Liver (tissue), 10 donors: ENCODE measurements at places on chromosomes 5 and 9. TPM values are rescaled to one million over a fixed set of nuclear protein-coding genes. Genes with fewer than 3 reads are reported as not detected.

- H3K4me3 ChIP-seq: no peak overlapping the region
- no peak overlapping the region for H3K27ac ChIP-seq
- no peaks in the 10 kb centered on the region for H3K27me3 ChIP-seq
- no peak for DNase-seq
Measured at GRCh38 chr9:79812099-79812498, 240.3 kb downstream of the TLE4 start.

DNA sequence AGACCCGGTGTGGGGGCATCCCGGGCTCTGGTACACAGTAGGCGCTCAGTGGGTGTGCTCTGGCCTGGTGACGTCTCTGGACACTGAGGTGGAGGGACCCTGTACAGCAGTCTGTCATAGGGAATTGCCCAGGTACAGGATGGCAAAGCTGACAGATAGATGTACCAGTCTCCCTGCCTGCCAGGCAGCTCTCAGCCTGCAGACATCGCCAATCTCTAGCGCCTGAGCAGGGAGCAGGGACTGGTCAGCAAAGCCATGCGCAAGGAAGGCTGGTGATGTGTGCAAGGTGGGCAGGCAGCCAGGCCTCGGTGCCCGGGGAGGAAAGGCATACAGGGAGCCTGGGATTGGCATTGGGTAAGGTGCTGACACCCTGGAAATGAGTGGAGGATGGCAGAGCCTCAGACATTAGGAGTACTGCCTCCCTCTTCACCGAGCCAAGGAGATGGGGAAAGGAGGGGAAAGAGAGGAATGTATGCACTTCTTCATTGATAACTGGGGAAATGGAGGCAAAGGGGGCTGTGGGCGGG, 33.9 kb upstream of the BRD3 start:
- no peak overlapping the region for H3K4me3 ChIP-seq
- H3K27ac ChIP-seq: no peak overlapping the region
- H3K27me3 ChIP-seq: no peaks in the 10 kb centered on the region
- no peak for DNase-seq

GRCh38 chr5:175434800-175435199, 9.2 kb downstream of the DRD1 start:
- H3K27me3 ChIP-seq: no peaks in the 10 kb centered on the region
- DNase-seq: no peak
- H3K4me3 ChIP-seq: no peak overlapping the region
- no peaks in the 10 kb centered on the region for H3K36me3 ChIP-seq
- H3K4me1 ChIP-seq: no peaks in the 10 kb centered on the region

DNA sequence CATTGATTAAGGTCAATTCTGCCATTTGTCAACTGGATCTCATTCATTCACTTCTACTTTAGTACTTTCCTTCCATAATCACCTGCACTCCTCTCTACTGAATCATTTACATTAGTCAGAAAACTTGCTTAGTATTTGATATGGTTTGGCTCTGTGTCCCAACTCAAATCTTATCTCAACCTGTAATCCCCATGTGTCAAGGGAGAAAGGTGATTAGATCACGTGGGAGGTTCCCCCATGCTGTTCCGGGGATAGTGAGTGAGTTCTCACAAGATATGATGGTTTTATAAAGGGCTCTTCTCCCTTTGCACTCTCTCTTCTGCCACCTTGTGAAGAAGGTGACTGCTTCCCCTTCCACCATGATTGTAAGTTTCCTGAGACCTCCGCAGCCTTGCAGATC, 23.7 kb upstream of the UGCG start:
- no peaks in the 10 kb centered on the region for H3K4me1 ChIP-seq
- no peak for DNase-seq
- H3K27me3 ChIP-seq: no peaks in the 10 kb centered on the region
- no peaks in the 10 kb centered on the region for H3K36me3 ChIP-seq
- no peak overlapping the region for H3K4me3 ChIP-seq
- H3K27ac ChIP-seq: no peak overlapping the region

DNA sequence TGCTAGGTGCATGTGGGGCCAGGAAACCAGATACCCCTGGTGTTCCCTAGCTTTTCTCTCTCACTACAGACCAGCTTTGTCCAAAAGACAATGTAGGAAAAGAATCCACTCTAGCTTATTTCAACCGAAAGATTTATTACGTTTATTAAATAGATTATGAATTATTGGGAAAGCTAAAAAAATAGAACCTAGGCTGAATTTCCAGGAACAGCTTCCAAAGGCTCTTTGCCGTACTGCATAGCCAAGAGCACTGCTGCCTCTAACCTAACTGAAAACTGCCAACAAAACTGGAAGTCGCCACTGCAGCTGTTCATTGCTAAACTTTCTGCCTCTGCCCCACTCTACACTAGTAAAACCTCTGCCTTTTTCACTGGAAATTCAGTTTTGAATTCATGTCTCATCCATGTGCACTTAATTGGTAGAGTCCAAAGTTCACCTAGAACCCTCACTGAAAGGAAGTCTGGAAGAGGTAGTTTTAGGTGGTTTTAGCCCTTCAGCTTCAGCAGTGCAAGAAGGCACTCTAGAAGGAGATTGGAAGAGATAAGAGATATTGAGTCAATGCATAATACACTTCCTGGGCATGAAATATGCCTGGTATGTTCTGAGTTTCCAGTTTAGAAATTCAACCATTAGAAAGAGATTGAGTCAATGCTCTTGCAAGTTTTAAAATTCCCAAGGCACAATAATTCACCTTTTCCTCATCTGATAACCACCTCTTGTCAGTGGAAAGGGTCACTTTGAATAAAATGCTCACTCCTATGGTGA, 927.9 kb downstream of the MAT2B start:
- H3K4me1 ChIP-seq: no peaks in the 10 kb centered on the region
- H3K27ac ChIP-seq: no peak overlapping the region
- no peak for DNase-seq
- no peaks in the 10 kb centered on the region for H3K36me3 ChIP-seq
- no peaks in the 10 kb centered on the region for H3K27me3 ChIP-seq

DNA sequence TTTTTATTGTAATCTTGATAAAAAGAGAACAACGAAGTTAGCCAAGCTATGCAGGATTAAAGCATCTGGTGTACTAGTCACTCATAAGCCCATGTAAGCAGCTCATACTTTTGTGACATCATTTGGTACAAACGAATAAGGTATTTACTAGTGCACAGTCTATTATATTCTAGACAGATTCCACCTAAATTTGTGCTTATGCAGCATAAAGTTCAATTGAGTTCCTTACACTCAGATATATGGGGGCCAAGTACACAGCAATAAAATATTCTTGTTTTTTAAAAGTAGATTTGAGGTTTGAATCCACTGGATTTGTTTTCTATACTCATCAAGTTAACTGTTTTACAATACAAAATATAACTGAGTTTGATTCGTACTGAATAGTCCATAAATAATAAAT, 1621.2 kb downstream of the MAT2B start:
- no peak overlapping the region for H3K27ac ChIP-seq
- H3K36me3 ChIP-seq: no peaks in the 10 kb centered on the region
- H3K4me1 ChIP-seq: no peaks in the 10 kb centered on the region
- no peaks in the 10 kb centered on the region for H3K27me3 ChIP-seq
- no peak overlapping the region for H3K4me3 ChIP-seq

GRCh38 chr9:105264380-105264779, 19.9 kb downstream of the SLC44A1 start:
- no peak for DNase-seq
- no peaks in the 10 kb centered on the region for H3K36me3 ChIP-seq
- no peak overlapping the region for H3K4me3 ChIP-seq
- no peak overlapping the region for H3K27ac ChIP-seq
- H3K27me3 ChIP-seq: no peaks in the 10 kb centered on the region

DNA sequence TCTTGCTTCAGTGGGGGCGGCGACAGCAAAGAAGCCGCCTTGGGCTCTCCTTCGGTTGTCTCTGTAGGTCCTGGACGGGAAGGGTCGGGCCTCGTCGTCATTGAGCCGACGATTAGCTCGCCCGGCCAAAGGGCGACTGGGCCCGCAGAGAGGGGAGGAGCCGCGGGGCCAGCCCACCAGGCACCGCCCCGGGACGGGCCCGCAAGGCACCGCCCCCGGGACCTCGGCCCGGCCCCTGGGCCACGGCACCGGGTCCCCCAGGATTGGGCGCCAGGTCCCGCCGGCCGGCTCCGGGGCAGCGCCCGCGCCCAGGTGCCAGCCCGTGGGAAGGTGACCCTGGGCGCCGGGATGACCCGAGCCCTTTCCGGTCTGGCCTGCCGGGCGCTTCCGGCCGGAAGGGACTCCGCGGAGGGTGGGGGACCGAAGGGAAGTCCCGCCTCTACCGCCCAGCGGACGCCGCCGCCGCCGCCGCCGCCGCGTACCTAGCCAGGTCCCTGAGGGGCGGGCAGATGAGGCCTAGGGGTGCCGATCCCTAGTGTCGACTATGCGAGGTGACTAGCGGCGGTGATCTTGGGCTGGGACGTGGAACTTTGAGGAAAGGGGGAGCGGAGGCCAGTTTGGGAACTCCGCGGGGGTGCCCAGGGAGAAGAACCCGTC, at the start of the genes GBA2 and RGP1:
Gene GBA2 (minus strand): TSS at position 371 of the 657 bp plus-strand sequence. CDS start 524 bp downstream, outside the sequence.
Gene RGP1 (plus strand): TSS at position 430 of the 657 bp plus-strand sequence. CDS start 469 bp downstream, outside the sequence.
- DNase-seq: peak; percentile 82
- H3K4me3 ChIP-seq: peak within 1 kb of the TSS; percentile 84
- no peaks in the 10 kb centered on the region for H3K27me3 ChIP-seq
- H3K27ac ChIP-seq: peak within 1 kb of the TSS; percentile 86

- no peaks in the 10 kb centered on the region for H3K36me3 ChIP-seq
- H3K4me3 ChIP-seq: peak overlapping the region; percentile 37
- peak overlapping the region; percentile 44 for H3K27ac ChIP-seq
- DNase-seq: no peak
- H3K27me3 ChIP-seq: no peaks in the 10 kb centered on the region
- H3K4me1 ChIP-seq: peaks cover 47% of the 10 kb centered on the region
Measured at GRCh38 chr5:32711681-32712480, 760 bp downstream of the NPR3 start.

DNA sequence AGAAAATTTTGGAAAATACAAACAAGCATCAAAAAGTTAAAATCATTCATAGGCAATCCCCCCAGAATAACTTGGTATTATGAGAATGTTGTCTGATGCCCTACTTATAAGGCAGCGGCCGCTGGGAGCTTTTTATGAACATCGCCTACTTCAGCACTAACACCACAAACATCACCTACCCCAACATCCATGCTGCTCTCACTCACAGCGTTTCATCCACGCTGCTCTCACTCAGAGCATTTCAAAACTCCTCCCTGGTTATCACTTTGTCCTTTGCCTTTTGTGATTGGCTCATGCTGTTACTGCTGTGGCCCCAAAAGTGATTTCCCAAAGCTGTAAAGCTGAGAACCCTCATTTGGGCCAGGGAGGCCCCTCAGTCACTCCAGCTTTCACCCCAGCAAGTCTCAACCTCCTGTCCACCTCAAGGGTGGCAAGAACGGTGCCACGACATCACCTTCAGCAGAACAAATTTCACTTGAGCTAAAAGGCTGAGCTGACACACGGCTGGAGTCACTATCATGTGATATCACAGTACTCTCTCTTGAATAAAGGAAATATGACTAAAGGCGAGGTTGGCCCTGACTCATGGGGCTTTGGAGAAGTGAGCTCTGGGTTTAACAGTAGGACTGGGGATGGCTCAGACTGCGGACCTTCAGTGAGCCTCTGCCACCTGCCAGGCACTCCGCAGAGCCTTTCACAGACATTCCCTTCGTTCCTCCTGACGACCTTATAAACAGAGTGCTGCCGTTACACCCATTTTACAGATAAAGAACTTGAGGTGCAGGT, 25.2 kb downstream of the SHC3 start:
- no peak overlapping the region for H3K4me3 ChIP-seq
- DNase-seq: no peak
- H3K36me3 ChIP-seq: no peaks in the 10 kb centered on the region
- H3K27me3 ChIP-seq: no peaks in the 10 kb centered on the region
- no peak overlapping the region for H3K27ac ChIP-seq
- no peaks in the 10 kb centered on the region for H3K4me1 ChIP-seq

GRCh38 chr5:132425975-132426524, 56.5 kb downstream of the SLC22A5 start:
- peak overlapping the region; percentile 94 for H3K27ac ChIP-seq
- H3K4me1 ChIP-seq: peaks cover 26% of the 10 kb centered on the region
- no peaks in the 10 kb centered on the region for H3K27me3 ChIP-seq
- DNase-seq: peak; percentile 25
- no peak overlapping the region for H3K4me3 ChIP-seq

- no peaks in the 10 kb centered on the region for H3K27me3 ChIP-seq
- H3K4me1 ChIP-seq: peaks cover 11% of the 10 kb centered on the region
- H3K36me3 ChIP-seq: no peaks in the 10 kb centered on the region
- no peak overlapping the region for H3K4me3 ChIP-seq
Measured at GRCh38 chr9:95284162-95285080, 33.1 kb downstream of the FANCC start.

GRCh38 chr5:91150234-91150633, 232.9 kb downstream of the ARRDC3 start:
- H3K27me3 ChIP-seq: no peaks in the 10 kb centered on the region
- H3K4me3 ChIP-seq: no peak overlapping the region
- no peak overlapping the region for H3K27ac ChIP-seq
- DNase-seq: no peak
- peaks cover 9% of the 10 kb centered on the region for H3K4me1 ChIP-seq

- H3K27ac ChIP-seq: no peak overlapping the region
- no peaks in the 10 kb centered on the region for H3K27me3 ChIP-seq
- no peak overlapping the region for H3K4me3 ChIP-seq
- peaks cover 45% of the 10 kb centered on the region for H3K36me3 ChIP-seq
- no peak for DNase-seq
Measured at GRCh38 chr9:127448112-127448805, 2.9 kb downstream of the RPL12 start.

GRCh38 chr9:137486141-137486490, 27.0 kb upstream of the NSMF start:
- DNase-seq: no peak
- no peak overlapping the region for H3K4me3 ChIP-seq
- no peaks in the 10 kb centered on the region for H3K27me3 ChIP-seq
- H3K4me1 ChIP-seq: peaks cover 8% of the 10 kb centered on the region
- no peak overlapping the region for H3K27ac ChIP-seq

Gene ANP32B
- polyA plus RNA-seq: 32.8 TPM

Gene ADAMTS6
- 0.26 TPM for polyA plus RNA-seq

Gene FBP2
- polyA plus RNA-seq: not detected

Gene INSYN2B
- polyA plus RNA-seq: not detected

Gene LIX1
- not detected for polyA plus RNA-seq

Gene SAXO1
- 0.01 TPM for polyA plus RNA-seq

Gene SHOC1
- 0.13 TPM for polyA plus RNA-seq

Gene PCDHA2
- not detected for polyA plus RNA-seq

Gene LHX6
- polyA plus RNA-seq: 0.26 TPM
